Activated CD4-positive, alpha-beta T cell treated with anti-CD3 and anti-CD28 coated beads, Interleukin-2, Interleukin-4, amounts not matched to agents 100 ng/mL and 50 ng/mL, durations not matched to agents 16 hours and 8 hours (primary cell): ENCODE measurements at places on chromosomes 3 and 15.
A peak's percentile ranks its signal among the peaks of the same experiment; 100 is the strongest.

DNA sequence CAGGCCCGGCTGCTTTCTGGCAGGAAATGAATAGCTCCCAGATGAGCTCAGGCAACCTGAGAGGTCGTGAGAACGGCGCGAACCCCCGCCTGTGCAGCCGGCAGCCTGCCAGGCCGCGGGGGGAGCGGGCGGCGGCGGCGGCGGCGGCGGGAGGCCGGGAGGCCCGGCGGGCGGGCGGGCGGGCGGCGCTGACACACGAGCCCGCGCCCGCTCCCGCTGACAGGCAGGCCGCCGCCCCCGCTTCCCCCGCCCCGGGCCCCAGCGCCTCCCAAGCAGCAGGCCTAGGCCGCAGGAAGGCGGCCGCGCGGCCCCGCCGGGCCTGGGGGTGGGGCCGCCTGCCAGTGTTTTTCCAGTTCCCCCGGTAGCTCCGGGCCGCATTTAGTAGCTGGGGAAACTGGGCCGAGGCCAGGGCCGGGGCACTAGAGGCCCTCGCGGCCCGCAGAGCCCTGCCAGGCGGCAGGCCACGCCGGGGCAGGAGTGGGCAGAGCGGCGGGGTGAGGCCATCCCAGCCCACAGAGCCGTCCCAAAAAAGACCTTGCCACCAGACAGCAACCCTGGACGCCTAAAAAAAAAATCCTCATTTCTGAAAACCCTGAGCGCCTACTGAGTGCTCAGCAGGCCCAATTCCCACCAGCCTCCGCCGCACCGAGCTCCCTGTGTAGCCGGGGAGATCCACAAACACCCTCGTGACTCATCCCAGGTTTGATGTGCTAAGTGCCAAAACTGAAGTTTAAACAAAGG, 5.6 kb downstream of the HES1 start:
- peak; percentile 41 for DNase-seq

DNA sequence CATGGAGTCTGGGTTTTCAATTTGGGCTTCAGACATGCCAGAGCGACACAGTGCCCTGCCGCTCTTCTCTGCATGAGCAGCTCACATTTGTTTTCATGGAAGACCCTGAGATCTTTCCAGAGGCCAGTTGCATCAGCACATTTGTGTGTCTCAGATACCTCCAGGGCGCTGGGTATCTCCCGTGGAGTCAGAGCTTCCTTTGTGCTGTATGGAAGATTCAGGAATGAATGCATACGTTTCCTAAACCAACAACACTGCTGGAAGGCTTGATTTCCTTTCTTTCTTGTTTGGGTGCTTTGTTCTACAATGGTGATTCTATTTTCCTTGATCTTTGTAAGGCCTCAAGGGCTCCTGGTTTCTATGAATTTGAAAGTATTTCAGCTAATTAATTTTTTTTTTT, 106.5 kb downstream of the CACNA2D3 start:
- no peak for DNase-seq

GRCh38 chr3:59436164-59436958, 386.5 kb upstream of the CFAP20DC start:
- DNase-seq = no peak

DNA sequence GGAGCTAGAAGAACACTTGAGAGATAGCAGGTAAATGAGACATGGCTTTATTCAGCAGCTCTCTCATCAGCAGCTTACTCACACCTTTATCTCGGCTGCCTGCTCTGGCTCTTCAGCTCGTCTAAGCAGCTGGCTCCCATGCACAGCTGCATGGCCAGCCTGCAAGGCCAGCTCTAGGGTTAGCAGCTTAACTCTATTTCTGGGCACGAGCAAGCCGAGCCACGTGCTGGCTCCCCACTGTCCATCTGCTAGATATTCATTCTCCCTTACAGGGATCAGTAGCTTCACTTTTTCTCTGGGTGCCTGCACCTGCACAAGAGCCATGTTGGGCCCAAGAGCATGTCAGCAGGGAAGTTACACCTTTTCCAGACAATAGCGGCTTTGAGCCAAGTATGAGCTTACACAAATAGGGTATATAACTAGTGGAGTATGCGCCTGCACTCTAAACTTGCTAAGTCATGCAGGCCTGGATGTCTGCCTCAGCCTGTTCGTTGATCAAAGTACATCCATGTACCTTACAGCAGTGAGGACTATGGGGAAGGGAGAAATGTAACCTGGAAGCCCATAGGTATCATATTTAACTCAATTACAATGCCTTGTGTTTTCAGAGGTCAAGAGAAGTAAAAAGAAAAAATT, 174.9 kb upstream of the SNTN start:
- DNase-seq = no peak

DNA sequence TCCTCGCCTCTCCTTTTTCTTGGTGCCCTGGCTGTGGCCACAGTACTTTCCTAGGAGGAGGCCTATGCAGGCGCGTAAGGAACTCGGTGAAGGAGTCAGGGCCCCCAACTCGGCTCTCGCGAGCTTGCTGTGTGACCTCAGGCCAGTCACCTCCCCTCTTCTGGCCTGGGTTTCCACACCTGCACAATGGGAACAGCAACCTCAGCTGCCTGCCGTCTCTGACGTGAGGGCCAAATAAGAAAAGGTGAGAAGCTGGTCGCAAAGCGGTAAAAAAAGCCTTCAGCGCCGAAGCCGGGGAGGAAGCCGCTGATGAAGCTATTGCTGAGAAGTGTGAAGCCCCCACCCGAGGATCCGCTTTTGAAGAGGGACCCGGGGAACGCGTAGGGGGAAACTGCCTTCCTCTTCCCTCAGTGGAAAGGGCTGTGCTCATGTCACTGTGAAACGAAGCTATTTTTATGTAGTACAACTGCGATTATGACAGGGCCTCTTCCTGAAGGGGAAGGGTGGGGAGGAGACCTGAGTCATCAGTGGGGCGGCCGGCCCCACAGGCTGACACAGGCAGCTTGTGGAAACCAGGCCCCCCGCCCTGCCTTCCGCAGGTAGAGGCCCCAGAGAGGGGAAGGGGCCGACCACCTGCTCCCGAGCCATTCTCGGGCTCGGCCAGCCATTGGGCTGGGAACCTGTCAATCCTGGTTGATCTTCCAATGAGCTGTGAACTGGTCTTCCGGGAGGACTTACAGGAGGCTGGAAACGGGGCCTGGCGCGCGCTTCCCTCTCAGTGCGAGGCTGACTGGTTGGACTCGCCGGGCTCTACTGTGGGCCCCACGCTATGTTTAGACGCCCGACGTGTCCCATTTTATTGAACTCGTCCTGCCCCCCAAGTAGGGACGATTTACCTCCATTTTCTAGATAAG, 18.0 kb upstream of the ANKDD1A start:
- DNase-seq = peak; percentile 100

GRCh38 chr3:34381243-34381642, 582.8 kb downstream of the PDCD6IP start:
- DNase-seq = no peak

- DNase-seq = no peak
Measured at GRCh38 chr15:90162956-90163355, 38.2 kb upstream of the SEMA4B start.

DNA sequence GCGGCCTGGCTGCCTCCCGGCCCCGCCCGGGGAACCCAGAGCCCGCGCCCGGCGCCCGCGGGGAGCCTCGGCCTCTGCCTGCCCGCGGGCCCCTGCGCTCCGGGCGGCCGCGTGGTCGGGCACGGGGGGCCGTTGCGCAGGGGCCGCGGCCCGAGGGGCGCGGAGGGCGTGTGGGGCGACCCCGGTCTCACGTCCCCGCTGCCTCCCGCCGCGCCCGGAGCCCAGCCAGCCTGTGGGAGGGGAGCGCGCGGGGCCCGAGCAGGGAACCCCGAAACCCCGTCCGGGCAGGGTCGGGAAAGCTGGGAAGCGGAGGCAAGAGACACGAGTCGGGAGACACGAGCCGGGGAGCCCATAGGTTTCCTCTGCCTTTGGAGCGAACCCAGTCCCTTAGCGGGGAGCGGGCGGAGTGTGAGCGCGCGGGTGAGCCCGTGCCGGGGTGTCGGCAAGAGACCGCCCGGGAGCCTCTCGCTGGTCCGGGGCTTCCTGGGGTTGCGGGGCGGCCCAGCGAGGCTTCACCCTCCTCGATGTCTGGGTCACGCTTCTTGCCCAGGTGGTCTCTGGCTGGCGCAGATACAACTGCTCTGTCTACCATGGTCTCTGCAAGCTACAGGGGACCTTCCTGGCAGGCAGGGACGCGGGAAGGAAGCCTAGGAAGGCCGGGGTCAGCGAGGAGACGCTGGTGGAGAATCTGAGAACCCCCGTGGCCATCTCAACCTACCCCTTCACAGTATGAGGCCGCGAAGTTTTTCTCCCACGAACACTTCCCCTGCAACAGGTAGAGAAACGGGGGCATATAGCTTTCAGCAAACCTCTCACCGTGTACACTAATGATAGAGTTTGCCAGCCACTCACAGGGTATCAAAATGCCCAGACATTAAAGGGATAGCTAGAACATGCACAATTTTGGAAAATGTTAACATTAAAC, 586 bp downstream of the LRRK1 start:
- no peak for DNase-seq

DNA sequence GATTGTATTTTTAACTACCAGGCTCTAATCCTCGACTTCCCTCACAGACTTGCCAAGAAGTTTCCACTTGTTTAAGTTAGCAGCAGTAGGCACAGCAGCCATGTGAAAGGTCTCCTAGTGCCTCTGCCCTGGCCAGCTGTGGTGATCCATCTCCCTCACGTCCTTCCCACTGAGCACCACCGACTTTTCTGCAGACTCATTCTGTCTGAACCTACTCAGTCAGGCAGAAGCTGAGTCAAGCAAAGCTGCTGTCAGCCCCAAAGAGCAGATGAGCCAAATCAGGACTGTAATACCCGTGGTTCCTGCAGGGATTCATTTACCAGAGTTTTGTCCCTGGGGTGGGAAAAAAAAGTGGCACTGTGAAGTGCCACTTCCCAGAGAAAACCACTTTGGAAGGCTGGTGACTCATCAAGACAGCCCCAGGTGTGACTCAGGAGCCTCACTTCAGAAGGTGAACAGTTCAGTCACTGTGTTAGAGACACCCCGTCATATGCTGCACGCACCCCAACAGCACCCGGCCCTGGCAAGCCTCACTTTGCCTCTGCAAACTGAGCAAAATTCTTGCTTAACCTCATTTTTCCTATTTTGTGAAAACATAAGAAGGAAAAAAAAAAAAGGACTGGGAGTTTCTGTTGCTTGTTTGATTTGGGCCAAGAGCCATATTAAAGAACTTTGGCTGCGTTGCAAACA, 76.0 kb downstream of the WWTR1 start:
- peak; percentile 39 for DNase-seq

- DNase-seq = no peak
Measured at GRCh38 chr3:153843994-153844393, 277.2 kb upstream of the ARHGEF26 start.

DNA sequence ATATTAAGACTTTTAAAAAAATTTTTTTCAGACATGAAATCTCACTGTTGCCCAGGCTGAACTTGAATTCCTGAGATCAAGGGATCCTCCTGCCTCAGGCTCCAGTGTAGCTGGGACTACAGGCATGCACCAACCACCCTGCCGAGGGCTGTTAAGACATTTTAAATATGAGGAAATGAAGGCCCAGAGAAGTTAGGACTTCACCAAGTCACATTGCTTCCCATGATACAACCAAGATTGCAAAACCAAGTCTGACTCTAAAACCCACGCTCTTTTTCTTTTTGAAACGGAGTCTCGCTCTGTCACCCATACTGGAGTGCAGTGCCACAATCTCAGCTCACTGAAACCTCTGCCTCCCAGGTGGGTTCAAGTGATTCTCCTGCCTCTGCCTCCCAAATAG, 28.0 kb downstream of the PTPN9 start:
- no peak for DNase-seq

DNA sequence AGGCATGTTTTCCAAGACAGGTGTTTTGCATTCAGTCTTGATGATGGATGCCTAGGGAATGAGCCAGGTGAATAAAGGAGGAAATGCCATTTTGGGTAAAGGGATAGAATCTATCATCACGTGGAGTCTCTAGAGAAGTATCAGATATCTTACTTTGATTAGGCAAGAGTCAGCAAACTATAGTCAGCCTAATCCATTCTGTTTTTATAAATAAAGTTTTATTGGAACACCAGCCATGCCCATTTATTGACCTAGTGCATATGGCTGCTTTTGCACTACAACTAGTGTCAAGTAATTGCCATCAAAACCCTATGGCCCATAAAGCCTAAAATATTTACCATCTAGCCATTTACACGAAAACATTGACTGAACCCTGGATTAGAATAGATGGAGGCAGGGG, 231.2 kb downstream of the SLC9A9 start:
- DNase-seq = no peak

GRCh38 chr3:77536038-77536775, 496.3 kb downstream of the ROBO2 start:
- DNase-seq = no peak

DNA sequence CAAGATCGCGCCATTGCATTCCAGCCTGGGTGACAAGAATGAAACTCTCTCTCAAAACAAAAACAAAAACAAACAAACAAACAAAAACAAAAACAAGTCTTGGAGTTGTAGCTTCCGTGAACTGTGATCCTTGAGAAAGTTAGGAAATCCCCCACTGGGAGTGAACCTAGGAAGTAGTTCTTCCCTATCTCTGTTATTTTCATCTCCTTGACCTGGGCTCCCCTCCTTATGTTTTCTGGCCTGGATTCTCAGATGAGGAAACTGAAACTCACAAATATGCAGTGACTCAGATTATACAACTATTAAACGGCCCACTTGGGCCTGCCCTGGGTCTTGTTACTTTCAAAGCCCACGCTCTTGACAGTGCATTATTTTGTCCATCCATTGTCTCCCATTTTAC, 29.7 kb downstream of the SAXO2 start:
- DNase-seq = no peak

- DNase-seq = no peak
Measured at GRCh38 chr3:120280026-120280425, 5.0 kb downstream of the GPR156 start.

- DNase-seq = no peak
Measured at GRCh38 chr3:122406198-122406597, 9.7 kb downstream of the WDR5B start.

- DNase-seq = no peak
Measured at GRCh38 chr15:96494505-96494904, 164.0 kb downstream of the NR2F2 start.

DNA sequence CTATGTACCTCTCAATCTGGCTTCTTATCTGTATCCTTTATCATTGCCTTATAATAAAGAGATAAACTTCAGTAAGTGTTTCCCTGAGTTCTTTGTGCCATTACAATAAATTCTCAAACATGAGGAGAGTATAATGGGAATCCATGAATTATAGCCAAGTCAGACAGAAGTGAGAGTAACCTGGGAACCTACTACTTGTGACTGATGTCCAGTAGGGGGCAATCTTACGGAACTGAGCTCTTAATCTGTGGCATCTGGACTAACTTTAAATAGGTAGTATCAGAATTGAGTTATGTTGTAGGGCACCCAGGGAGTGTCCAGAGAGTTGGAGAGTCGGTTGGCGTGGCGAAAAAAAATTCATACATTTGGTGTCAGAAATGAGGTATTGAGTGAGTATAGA, 542.6 kb downstream of the ZBBX start:
- peak; percentile 1 for DNase-seq

- DNase-seq = no peak
Measured at GRCh38 chr15:36294359-36294758, 285.1 kb upstream of the CDIN1 start.

DNA sequence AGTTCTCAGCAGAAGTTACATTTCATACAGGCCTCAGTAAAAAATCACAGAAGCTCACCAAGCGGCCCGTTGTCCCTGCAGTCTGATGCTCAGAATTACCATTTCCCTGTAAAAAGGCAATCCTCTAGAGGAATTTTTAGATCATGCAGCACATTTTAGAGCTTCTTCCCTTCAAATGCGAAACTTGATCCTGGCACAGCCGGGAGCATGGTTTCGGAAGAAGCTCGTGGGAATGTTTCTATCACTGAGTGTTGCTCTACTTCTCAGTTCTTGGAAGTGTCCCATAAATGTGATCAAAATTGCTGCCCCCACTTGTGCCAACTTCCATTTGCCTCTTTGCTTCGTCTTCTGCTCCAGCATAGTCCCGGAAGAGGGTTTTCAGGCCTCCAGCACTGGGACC, 3.8 kb upstream of the H1-8 start:
- no peak for DNase-seq
